ENCODE measurements at places on chromosomes 12 and 14. TPM values are rescaled to one million over a fixed set of nuclear protein-coding genes. Genes with fewer than 3 reads are reported as not detected.

- DNase-seq = no peak
Measured at GRCh38 chr12:102438047-102438826, 42.1 kb downstream of the IGF1 start.

DNA sequence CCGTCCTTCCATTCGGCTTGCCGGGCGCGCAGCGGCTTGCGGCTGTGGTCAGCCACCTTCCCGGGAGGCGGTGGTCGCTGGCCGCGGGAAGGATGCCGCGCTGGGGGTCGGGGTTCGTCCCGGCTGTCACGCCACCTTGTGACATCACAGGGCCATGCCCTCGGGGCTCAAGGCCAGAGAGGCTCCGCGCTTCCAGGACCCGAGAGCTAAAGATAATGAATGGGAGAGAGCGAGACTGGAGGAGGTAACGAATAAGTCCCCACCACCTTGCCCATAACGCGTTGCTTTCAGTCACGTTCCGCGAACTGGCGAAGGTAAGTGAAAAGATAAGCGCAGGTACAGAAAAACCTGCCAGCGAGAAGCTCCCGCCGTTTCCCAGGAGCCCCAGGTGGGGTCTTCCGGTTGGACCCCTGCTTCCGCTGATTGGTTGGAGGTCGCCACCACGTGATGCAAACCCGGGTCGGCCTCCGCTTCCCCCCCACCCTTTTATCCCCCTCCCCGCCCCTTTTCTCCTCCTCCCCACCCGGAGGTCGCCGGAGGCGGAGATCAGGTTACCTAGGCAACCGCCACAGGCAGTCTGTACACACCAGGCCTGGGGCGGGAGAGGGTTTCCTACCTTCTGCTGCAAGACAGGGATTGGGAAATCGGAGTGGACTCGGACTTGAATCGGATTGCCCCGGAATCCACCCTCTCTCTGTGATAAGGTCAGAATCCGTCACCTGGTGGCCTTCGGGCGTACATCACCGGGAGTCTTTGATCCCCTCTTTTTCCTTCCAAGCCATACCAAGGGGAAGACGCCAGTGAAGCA, at the start of gene LRRC9:
Gene LRRC9 (plus strand): TSS at position 575 of the 808 bp plus-strand sequence.
- DNase-seq = peak; percentile 9

DNA sequence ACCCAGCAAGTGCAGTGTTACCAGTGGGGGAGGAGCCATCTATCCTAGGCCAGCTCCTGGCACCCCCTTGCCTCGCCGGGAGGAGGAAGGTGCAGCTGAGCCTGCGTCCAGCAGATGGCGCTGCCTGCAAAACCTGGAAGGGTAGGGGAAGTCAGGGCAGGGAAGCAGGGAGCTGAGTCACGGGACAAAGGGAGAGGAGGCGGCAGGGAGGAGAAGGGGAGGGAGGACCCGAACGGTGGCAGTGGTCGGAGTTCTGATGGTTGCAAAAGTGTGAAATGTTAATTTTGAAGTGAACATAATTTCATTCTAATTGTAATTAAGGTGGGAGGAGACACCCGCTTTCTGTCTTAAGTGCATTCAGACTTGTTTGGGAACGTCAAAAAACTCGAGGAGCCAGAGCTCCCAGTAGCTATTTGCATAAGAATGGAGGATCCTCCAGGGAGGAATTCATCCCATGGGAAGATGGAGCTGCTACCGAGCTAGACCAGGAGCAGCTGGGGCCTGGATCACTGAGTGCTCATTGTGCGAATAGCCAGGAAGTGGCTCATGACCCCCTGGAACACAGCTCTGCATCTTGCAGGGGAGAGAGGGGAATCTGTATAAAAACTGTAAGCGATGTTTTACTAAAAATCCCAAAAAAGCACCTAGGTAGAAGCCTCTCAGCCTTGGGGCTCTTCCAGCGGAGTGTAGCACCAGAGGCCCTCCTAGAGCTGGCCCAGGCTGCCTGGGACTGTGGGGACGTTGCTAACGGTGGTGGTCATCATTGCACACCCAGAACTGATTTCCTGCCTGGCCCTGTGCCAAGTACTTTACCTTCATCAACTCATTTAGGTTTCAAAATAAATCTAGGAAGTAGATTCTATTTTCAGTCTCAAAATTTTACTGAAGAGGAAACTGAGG, 59.5 kb downstream of the EMP1 start:
- peak; percentile 95 for DNase-seq

Gene TMCC3
- 32.6 TPM for polyA plus RNA-seq

Gene CCDC196
- polyA plus RNA-seq = not detected

Gene KIF21A
- polyA plus RNA-seq = 29.4 TPM
